Liver (tissue), 10 donors: ENCODE measurements at places on chromosomes 4 and X. TPM values are rescaled to one million over a fixed set of nuclear protein-coding genes. Genes with fewer than 3 reads are reported as not detected.
A peak's percentile ranks its signal among the peaks of the same experiment; 100 is the strongest.

DNA sequence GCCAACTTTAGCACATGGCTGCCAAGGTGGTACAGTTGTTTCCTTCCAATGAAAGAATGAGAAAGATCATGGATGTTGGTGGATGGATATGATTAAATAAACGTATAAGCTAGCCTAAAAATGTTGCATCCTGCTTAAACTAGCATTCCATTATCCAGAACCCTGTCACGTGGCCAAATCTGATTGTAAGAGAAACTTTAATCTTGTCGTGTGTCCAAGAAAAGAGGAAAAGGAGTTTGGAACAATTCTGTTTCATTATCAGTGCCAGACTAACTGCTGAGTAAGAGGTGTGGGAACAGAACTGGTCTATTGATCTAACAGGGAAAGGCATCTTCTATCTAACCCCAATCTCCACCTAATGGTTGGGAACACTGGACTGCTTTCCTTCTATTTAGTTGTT lies 325.2 kb upstream of the BMP3 start:
- DNase-seq: no peak

DNA sequence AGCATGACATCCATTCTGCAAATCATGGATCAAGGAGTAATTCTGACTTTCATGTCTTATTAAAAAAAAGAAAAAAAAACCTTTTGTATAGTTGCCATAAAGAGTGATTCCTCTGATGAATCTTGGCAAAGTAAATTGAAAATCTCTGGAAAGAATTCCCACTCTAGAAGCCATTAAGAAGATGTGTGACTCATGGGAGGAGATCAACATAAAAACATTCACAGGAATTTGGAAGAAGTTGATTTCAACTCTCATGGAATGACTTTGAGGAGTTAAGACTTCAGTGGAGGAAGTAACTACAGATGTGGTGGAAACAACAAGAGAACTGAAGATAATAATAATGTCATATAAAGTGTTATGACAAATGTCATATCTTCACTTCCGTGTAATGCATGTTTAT lies 204.2 kb downstream of the PABPC4L start:
- no peak for DNase-seq

GRCh38 chr4:147174591-147174990 lies 228.9 kb upstream of the TTC29 start:
- DNase-seq: no peak

GRCh38 chr4:88216395-88216794 lies 58.0 kb upstream of the ABCG2 start:
- no peak for DNase-seq

GRCh38 chrX:56120242-56120641 lies 111.9 kb upstream of the KLF8 start:
- DNase-seq: no peak

DNA sequence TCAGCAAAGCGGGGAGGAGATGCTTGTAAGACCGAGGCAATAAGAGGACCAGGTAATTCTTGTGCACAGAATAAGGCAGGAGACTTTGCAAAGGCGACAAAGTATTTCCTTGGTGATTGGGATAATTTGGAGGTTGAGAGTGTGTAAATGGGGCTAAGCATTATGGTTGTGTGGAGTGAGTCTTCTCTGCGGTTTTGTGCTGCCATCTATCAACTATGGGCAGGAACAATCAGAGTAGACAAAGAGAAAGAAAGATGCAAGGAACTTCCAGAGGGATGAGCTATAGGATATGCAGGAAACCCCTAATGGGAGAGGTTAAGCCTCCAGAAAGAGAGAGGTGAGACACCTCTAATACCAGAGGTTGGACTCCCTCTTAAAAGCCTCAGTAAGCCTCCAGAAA lies 339.8 kb downstream of the PAPSS1 start:
- DNase-seq: no peak

DNA sequence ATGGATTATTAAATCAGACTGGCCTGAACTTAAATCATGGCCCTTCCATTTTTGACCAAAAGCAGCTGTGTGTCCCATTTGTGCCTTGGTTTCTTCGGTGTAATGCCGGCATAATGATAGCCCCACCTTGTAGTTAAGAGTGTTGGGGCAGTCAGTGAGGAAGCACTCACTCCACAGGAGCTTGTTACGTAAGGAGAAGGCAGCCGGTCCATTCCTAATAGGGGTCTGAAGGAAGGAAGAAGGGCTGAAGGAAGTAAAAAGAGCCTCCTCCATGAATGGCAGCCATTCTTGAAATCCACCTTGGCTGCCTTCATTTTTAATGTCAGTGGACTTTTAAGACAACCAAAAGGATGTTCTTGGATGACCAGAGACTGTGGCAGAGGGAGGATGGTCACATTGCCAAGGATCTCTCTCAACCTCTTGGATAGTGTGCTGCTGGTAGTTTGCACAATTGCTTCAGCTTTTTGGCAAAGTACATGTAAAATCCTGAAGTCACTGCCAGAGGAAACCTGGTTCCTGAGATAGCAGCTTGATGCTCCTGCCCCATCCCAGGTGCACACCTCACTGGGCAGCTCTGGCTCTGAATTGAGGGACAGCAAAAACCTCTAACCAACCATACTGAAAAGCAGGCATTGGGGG lies 113.5 kb downstream of the PTTG2 start:
- DNase-seq: no peak

- DNase-seq: peak; percentile 31
Measured at GRCh38 chrX:68196939-68197791, 236.1 kb downstream of the OPHN1 start.

DNA sequence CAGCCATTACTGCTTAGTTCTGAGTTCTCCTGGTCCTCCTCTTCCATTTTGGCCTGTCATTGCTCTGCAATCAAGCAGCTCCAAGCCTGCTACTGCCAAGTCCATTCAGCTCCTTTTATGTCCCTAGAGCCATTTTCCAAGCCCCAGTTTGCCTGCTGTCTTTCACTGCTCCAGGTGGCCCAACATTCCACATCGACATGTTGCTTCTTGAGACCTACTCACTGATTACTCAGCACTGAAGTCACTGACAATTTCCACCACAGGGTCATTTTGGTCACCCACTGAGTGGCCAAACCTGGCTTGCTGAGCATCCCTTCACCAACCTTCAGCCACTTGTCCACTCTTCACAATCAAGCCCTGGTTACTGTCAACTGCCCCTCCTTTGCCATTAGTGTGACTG lies 27.2 kb downstream of the LRIT3 start:
- DNase-seq: no peak

GRCh38 chrX:18677161-18677869 lies 5.4 kb upstream of the RS1 start:
- DNase-seq: no peak

DNA sequence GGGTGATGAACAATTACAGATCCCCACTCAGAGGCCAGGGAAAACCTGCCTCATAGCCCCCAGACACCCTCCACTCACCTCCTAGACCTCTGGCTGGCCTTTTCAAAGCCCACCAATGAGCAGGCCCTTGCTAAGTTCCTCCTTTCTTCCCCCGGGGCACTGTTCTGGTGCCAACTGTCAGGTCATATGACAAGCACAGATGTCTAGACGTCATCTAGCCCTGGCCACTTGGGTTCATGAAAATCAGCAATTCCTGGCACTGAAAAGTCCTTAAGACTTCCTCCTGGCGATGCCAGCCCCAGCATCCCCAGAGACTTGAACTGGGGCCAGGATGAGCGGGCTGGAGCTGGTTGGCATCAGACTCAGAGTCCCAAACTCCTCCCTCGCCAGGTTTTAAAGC lies 115.6 kb upstream of the NALF2 start:
- no peak for DNase-seq

DNA sequence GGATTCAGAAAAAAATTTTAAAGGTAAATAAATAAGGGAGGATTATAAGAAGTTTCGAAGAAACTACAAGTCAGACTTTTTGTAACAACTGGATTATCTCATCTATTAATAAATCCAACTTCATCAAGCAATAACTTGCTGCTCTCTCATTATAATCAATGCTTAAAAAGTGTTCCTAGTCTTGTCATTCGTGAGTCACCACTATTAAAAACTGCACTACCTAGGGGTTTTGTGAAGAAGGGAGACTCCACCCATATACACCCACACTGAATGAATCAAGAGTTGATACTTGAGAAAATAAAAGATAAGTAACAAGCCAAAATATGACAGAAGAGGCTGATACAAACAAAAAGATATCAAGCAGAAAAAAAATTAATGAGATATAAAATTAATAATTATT lies 360.5 kb downstream of the ZNF674 start:
- no peak for DNase-seq

DNA sequence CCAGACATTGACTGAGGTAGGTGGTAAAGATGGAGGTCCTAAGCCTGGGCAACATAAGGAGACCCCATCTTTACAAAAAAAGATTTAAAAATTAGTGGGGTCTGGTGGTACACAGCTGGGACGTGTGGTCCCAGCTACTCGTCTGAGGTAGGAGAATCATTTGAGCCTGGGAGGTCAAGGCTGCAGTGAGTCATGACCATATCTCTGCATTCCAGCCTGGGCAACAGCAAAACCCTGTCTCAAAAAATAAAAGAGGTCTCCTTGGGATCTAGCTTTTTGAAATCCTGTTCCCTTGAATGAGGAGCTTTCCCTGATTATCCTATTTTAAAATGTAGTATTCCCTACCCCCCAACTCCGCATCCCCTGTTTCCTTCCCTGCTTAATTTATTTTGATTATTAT lies 78.7 kb upstream of the OGT start:
- DNase-seq: no peak

DNA sequence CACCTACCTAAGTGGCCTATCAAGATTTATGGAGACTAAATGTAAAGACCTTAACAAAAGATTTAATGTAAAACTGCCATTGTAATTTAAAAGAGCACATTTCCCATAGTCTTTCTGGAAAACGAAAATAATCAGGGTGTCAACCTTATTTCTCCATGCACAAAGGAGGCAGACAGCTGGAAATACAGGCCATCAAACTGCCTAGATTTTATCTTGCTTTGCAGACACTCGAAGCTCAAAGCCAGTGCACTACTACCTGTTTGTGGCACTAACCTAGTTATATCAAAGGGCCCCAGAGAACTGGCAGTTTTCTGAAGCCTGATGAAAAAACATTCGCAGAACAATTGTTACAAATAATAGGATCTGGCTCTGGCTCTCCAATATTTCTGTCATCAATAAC lies 863.9 kb downstream of the STPG2 start:
- no peak for DNase-seq

GRCh38 chrX:109954333-109954732 lies 48.6 kb upstream of the TMEM164 start:
- DNase-seq: no peak

GRCh38 chrX:68865300-68865699 lies 36.5 kb downstream of the EFNB1 start:
- no peak for DNase-seq

DNA sequence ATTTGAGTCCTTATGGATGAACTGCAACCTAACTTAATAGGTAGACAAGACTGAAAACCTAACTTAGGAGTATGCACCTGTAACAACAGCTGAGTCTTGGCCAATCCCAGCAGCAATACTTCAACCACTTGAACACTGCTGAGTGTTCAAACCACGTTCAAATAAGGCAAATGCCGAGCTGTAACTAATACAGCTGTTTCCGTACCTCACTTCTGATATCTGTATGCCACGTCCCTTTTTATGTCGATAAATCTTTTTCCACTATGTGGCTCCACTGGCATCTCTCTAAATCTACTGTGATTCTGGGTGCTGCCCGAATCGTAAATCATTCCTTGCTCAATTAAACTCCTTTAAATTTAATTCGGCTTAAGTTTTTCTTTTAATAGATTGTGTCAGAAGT lies 459.7 kb downstream of the INPP4B start:
- DNase-seq: no peak

DNA sequence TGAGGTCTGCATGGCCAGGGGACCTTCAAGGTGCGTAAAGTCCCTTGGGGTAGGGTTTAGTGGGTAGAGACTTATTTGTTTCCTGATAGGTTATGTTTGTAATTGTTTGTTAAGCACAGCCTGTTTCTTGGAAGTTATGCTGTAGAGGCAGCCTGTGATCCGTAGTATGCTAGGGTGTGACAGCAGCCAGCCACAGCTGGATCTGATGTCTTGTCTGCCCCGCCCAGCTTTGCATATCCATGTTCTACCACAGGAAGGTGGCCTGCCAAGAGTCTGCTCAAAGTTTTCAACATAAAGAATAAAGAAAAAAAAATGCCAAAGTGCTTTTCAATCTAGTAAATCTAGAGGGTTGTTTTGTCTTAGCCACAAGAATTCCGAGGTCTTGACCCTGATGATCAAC lies 19.1 kb upstream of the PRRG3 start:
- DNase-seq: no peak

DNA sequence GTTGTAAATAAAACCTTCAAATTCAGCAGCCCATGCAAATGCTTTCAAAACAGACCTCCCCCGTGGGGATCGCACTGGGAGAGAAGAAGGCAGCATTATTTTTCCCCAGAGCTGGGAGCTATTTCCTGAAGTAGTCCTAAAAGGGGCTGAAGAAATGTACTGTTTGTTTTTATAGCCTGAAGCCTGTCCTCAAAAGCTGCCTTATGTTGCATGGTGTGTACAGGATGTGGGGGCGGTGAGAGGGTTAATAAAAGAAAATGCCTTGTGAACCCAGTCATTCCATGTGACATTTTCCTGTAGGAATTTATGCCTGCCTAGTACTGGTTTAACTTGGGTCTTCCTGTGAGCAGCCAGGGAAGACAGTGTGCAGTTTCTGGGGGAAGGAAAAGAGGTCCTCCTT lies 144.1 kb downstream of the SOWAHB start:
- no peak for DNase-seq

DNA sequence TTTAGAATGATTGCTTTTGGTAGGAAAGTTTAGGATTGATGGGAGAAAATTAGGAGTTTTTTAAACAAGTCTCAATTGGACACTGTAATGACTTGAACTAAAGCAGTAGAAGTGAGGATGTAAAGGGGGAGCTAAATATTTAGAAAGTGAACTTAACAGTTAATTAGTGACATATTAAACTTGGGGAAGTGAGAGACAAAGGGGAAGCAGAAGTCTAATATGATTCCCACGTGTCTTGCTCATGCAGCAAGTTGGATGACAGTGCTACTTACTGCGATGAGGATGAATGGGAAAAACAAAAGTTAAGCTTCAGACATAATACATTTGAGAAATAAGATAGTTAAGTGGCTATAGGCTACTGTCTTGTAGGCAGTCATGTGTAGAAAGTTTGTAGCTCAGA lies 110.4 kb downstream of the RPA4 start:
- DNase-seq: no peak

DNA sequence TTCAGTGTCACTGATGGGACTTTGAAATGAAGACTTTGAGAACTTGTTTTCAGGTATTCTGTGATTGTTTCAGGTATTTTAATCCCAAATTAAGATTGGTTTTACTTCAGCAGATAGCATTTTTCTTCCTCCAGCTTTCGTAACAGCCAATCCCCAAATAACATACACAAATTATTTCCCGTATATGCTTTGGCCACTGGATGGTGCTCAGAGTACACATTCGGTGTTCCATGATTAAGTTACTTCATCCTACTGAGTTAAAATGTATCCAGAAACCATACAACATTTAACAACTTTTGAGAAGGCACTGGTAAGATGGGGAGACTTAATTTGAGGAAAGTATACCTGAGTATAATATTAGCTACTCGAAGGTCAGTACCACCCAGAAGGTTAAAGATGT lies 233.4 kb upstream of the FAM47A start:
- no peak for DNase-seq

Gene PLRG1
- 51.5 TPM for total RNA-seq

Gene DCK
- 55.9 TPM for total RNA-seq

Gene GSX2
- not detected for total RNA-seq

Gene HTN1
- total RNA-seq: not detected

Gene STPG2
- total RNA-seq: 0.67 TPM

Gene LIMCH1
- total RNA-seq: 30.6 TPM

Gene HS6ST2
- total RNA-seq: under 0.01 TPM

Gene NSD2
- 17.2 TPM for total RNA-seq

Gene BANK1
- total RNA-seq: 0.17 TPM
